ENCODE measurements at places on chromosomes 7 and 10.

DNA sequence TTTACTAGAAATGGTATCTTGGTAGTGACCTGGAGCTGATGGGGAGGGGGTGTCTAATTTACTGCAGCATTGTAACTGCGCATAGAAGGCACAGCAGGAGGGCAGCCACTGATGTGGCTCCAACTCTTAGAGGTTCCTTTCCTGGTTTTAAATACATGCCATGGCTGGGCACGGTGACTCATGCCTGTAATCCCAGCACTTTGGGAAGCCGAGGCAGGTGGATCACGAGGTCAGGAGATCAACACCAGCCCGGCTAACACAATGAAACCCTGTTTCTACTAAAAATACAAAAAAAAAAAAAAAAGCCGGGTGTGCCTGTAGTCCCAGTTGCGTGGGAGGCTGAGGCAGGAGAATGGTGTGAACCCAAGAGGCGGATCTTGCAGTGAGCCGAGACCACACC, 19.2 kb upstream of the SEC61G start:
- DNase-seq = no peak

DNA sequence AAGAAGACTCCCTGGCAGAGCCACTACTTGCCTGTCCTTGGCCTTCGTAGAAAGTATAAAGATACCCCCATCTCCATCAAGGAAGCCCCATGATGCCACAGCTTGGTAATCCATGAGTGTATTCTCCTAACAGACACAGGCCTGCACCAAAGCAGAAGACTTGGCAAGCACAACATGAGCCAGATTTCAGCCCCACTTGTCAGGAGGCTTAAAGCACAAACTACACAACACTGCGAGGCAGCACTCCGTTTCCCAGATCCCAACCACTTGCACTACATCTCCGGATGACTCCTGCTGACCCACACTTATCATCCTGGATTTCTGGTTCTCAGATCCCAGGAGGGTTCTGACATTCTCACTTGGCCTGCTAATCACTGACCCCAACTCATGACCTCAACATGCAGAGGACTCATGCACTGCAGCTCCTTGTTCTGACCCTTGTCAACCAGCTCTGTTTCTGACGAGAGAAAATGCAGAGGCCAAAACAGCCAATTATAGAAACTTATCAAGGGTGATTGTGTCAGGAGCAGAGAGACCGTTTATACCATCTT, 100.8 kb downstream of the RELN start:
- DNase-seq = no peak

GRCh38 chr7:101165075-101165957, at the start of gene VGF:
VGF (minus strand) TSS chr7:101165569; CDS start chr7:101164843, 726 bp downstream.
- DNase-seq = peak; percentile 97

- no peak for DNase-seq
Measured at GRCh38 chr10:110527731-110528171, 30.0 kb downstream of the DUSP5 start.

DNA sequence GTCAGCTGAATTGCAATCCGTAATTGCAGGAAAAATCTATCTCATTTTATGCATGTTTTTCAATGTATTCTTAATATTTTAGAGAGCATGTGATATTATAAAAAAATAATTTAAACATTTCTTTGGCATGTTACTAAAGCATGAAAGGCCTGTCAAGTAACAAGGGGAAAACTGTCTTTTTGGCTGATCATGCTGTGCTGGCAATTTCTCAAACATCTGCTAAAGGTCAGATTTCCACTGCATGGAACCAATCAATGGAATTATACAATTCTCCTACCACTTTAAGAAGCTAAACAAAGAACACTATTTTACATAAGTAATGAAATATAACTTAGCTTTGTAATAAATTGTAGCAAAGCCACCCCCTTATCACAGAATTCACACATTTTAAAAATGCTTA, 49.4 kb downstream of the JMJD1C start:
- no peak for DNase-seq

- no peak for DNase-seq
Measured at GRCh38 chr7:51253157-51253556, 63.5 kb downstream of the COBL start.

- DNase-seq = peak; percentile 45
Measured at GRCh38 chr7:16078076-16078952, 343.0 kb downstream of the CRPPA start.

- DNase-seq = peak; percentile 91
Measured at GRCh38 chr7:102044984-102045673, 227.7 kb downstream of the CUX1 start.

GRCh38 chr7:11969643-11970042, 137.6 kb upstream of the THSD7A start:
- DNase-seq = no peak

GRCh38 chr10:42939685-42940366, 137.0 kb upstream of the RET start:
- DNase-seq = no peak

DNA sequence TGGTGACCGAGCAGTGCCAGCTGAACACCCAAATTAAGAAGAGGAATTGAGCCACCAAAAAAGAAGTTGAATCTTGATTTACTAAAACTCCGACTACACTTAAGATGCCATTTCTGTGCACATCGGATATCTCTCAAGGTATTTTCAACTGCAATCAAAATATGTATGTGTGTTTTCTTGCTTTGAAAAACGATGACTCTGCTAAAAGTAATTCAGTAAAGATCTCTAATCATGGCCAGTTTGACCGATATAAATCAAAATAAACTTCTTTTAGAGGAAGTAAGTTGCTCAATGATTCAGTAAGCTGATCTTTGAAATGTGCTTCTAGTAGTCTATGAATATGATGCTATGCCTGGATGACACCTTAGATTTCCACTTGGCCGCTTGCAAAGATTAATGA, 453.5 kb upstream of the TPK1 start:
- no peak for DNase-seq

GRCh38 chr7:129452589-129453231, 18.5 kb downstream of the STRIP2 start:
- DNase-seq = no peak

DNA sequence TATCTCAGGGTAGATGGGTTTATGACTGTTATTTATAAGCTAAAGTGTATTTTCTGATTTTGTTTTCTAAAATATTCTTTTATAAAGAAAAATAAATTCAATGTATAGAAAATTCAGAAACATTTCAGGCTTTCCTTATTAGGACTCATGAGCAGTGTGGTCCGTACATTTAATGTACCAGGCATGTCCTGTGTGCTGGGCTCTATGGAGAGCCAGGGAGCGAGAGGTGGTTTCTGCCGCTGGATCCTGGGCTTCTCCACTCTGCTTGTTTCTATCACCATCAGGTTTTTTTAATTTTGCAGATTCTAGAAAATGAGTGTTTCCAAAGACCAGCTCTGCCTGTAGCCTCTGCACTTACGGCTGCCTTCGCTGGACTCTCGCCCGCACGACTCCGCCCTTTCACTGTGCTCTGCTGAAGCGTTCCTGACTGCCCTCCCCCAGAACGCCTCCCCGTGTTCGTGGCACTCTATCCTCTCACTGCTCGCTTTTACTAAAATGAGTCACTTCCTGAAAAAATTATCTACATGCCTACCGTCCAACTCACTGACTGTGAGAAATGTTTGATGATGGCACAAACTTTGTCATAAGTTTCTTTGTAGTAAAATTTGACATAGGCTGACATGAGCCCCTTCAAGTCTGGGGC, 188.5 kb downstream of the ZMYND11 start:
- peak; percentile 97 for DNase-seq

DNA sequence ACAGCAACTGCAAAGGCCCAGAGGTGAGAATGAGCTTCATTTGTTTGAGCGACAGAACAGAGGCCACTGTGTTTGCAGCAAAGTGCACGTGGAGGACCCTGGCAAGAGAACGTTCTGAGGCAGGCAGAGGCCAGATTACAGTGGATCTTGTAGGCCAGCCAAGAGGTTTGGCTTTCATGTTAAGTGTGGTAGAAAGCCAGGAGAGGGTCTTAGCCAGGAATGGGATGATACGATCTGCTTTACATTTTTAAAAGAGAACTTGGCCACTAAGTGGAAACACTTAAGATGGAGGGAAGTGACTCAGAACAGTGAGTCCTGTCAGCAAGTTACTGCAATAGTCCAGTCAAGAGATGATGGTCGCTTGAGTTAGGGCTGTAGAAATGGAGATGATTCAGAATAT, 4.6 kb downstream of the CCDC136 start:
- peak; percentile 27 for DNase-seq

DNA sequence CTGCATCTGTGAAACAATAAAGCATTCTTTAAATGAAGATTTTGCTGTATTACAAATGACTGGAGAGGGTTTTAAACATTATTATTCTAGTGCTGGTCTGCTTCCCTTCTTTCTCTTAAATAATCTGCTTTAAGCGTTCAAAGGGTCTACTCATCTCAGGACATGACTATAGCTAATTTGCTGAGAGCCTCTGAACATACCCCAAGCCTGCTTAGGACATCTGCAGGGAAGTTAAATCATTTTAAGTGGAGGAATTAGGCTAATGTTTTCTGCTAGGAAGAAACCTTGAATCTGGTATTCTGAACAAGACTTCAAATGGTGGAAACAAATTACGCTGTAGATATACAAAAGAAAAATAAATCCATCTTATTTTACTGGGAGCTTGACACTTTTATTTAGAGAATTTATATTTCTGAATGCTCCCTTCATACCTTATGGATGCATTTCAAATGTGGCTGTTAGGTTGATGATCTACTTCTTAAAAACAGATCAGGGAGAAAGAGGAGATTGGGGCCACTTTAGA, 124.4 kb upstream of the ITGB1 start:
- no peak for DNase-seq

DNA sequence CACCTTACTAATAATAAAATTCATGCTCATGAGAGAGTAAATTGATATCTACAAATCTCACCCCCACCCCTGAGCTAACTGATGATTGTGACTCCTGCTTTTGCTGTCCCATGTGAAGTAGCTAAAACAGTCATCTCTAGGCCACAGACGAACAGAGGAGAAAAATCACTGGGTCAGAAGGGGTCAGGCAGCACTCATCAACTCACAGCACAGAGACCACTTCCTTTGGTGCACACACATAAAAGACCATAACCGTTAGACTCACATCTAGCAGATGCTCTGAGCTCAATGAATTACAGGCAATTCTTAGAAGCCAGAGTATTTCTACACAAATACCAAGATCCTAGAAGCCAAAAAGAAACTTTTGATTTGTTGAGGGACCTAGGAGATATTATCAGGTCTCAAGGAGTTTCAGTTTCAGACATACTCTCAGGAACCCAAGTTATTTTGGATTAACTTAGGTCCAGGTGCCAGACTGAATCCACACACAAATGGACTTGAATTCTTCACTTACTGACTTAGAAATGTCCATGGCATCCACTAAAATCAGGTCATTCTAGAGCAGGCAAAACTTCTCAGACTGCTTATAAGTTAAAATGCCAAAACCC, 65.0 kb upstream of the TES start:
- DNase-seq = no peak

- DNase-seq = no peak
Measured at GRCh38 chr10:120431251-120431651, 25.8 kb upstream of the PLPP4 start.

- DNase-seq = no peak
Measured at GRCh38 chr7:111162692-111163091, 71.8 kb downstream of the LRRN3 start.

GRCh38 chr7:1562597-1563051, 6.6 kb upstream of the TMEM184A start:
- peak; percentile 63 for DNase-seq

DNA sequence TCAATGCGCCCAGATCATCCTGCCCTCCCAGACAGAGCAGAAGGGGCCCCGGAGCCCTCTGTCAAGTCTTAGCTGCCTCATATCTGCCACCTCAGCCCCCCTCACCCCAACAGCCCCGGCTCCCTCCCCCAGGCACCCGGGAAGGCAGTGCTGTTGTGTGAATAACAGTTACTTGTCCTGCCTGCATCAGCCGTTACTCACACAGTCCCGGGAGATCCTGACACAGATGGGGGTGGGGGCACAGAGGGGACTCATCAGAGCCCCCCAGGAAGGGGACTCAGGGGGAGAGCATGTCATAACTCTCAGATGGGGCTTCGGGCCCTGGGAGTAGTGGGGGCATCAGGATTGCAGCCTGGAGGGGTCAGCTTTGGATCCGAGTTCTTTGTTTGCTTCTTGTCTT, 12.4 kb upstream of the SERPINE1 start:
- peak; percentile 41 for DNase-seq

DNA sequence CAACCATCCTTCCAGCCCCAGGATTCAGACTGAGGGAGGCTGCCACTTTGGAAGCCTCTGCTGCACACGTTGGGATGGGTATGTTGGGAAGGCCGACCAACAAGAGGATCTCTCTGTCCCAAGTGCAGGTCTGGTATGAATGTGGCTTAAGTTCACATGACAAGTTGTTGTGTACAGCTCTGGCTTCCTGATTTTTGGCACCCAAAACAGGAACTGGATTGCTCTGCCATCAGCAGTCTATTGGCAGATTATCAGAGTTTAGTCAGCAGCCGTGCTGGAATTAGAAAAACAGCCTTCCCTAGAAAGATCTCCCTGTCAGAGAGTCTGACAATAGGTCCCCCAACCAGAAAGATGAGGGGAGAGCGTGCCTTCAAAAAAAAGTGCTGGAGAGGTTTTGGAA, 66.9 kb downstream of the GOLGA7B start:
- DNase-seq = no peak

Data from AG08395 (cell line).